ENCODE measurements at places on chromosomes 5 and 9. TPM values are rescaled to one million over a fixed set of nuclear protein-coding genes. Genes with fewer than 3 reads are reported as not detected.

The TYRP1 gene
- 0.67 TPM for total RNA-seq

The TLN1 gene
- 816 TPM for total RNA-seq

The PCDHGC4 gene
- 2.9 TPM for total RNA-seq

The PCDH12 gene
- 9.3 TPM for total RNA-seq

The SH3TC2 gene
- 0.93 TPM for total RNA-seq

The GGTA1 gene
- total RNA-seq: 3.8 TPM

The PCDHB12 gene
- 4.1 TPM for total RNA-seq

The ABCA2 gene
- total RNA-seq: 32.8 TPM

The DNAH5 gene
- total RNA-seq: 0.19 TPM

The CAMK4 gene
- 0.38 TPM for total RNA-seq

The PCDHGA11 gene
- total RNA-seq: 4.6 TPM

The SURF6 gene
- 11.5 TPM for total RNA-seq

DNA sequence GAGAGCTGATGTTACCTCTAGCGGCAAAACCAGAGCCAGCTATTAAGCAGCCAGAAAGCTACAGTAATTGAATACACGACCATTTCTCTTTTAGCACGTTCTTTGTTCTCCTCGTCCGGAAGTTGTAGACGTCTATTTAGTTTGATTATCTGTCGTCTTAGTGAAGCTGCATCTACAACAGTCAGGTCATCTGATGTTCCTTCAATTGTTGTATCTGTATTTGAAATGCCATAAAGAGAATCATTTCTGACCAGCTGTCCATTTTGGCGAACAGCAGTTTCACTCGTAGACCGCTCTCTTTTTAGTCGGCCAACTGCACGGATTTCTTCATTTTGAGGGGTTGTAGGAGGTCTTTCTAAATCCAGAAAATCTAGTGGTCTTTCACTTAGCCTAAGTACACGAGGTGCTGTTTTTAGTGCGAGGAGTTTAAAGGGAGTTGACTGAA, 12.6 kb downstream of the PDE6A start:
- DNase-seq: no peak

GRCh38 chr9:78363221-78363620, 66.3 kb downstream of the PSAT1 start:
- no peak for DNase-seq

- DNase-seq: no peak
Observed at GRCh38 chr5:39176759-39177630, 42.4 kb downstream of the FYB1 start.

- no peak for DNase-seq
Observed at GRCh38 chr5:93924628-93925027, 183.2 kb upstream of the POU5F2 start.

DNA sequence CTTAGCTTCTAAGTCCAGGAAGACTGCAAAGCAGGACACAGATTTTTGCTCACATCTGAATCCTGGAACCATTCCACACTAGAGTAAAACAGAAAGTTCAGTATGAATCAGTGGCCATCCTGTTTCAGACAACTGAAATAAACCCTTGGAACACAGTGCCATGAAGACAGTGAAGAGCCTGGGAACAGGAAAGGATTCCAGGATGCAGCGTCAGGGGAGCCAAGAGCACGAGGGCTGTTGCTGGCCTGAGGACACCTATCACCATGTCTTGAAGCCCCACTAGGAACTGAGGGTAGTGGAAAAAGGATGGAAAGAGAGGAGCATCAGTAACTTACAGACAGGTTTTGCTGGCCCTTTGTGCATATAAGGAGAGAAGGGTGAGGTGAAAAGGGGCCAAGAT, 115.3 kb upstream of the FSTL4 start:
- no peak for DNase-seq

DNA sequence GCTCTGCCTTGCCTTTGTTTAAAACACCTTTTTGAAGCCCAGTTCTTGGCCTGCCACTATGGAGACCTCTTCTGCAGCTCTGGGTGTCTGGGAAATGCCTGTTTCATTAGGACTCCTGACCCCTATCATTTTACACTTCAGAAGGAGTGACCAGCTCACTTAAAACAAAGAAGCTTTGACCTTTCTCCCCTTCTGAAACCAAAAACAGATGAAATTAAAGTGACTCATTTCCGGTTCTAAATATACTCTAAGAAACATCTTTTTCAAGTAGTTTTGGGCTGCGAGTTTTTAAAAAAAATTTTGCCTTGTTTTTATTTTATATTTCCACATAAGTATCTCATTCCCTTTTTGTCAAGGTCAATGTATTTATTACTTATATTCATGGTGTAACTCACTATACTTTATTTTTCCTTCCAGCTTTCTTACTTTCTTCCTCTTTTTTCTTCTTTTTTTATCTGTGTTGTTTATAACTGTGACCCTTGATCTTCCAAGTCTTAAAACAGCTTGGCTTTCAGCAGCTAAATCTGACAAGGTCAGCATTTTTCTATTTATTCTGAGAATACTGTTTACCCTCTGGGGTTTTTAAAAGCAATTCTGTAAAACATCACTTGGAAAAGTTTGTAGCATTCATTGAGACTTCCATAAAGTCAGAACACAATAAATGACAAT, 672.9 kb downstream of the NR2F1-AS1 start:
- DNase-seq: no peak

DNA sequence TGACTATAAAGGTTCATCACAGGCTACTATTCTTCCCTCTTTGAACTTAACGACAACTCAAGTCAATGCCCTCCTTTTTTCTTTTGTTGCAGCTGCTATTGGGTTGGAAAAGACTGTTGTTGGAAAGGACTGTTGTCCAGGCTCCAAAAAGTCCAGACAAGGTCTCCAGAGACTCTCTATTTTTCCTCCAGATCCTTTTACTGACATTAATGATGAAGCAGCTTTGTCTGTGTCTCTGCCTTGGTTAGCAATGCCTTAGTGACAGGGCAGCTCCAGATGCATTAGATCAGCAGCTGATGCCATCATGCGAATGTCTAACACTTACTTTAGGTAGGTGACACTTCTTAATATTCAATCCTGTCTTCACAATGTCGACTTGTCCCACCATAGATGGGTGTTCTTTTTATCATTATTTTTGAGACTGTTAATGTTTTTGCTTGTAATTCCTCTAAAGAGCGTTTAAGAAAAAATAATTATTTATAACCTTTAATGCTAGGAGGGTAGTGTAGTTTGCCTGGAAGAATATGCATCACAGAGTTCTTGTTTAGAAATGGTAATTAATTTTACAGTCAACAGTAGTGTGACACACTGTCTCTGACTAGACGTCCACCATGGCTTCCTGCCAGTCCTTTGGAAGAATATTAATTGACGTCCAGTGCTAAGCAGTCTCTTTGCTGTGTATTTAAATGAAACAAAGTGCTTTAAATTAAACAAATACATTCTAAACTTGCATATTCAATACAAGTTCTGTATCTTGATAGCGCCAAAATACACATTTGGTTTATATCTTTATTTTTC, 492.2 kb downstream of the NR2F1-AS1 start:
- DNase-seq: no peak

DNA sequence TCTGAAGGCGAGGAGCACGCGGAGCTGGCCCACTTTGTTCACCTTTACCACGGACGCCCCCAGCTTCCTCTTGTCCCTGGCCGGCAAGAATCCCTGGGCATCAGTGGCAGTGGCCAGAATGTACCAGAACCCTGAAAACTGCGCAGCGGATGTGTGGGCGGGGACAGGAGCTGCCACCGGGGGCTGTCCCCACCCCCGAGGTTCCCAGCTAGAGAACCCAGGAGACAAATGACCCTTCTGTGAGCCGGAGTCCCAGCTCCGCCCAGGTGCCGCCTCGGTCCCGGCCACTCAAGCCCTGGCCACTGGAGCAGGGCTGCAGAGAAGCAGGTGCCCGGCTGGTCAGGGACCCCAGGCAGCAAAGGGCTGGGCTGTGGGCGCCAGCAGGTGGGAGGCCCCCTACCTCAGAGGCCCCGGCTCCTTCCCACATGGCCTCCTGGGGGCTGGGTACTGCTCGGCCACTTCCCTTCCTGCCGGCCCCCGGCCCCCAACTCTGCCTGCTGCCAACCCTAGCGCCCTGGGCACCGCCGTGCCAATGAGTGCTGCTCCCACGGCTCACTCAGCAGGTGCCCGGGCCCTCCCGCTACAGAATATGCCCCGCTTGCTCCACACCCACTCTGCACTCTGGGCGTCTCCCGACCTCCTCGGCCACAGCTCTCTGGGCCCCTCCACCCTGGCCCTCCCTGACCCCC, 713 bp downstream of the LCN10 start:
- DNase-seq: no peak

DNA sequence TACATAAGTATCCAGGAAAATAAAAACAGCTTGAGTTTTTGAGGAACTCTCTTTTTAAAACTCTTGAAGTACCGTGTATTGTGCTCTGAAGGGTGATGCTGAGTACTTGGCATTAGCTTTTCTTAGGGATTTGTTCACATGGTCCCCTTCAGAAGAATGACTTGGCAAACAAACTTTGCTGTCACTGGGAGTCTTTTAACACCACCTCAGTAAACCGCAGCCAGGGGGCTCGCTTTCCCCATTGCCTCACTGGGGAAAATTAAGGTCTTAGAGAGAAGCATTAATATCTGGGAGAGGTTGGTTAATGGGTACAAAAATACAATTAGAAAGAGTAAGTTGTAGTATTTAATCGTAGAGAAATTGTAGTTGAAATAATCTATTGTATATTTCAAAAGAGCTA, 105.9 kb upstream of the DAP start:
- DNase-seq: no peak

DNA sequence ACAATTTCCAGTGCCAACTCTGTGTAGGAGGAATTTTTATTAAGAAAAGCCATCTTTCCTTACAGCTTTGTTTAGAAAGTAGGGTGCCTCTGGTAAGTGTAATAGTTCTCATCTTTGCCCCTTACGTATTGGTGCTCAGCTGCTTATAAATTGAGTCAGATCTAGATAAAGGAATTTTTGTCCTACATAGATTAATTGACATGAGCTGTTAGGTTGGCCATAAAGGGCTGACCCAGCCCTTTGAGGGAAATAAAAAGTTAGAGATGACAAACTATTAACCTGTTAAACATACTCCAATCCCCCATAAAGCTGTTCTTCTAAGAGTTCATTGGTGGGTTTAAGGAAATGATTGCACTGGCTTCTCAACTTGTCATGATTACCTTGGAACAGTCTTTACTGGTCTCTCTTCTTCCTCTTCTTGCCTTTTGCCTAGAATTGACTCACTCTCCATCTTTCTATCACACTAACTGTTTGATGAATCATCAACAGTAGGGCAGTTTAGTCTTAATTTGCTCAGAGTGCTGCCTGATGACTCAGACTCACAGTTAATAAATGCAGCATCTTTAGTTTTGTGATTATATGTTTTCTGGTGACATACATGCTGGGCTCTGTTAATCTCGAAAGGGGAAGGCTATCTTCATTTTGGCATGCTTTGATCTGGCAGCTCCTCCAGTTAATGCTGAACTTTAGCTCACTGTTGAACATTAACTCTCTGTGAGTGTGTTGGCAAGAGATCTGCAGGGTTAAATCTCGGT, 51.7 kb downstream of the ARHGAP26 start:
- DNase-seq: no peak

DNA sequence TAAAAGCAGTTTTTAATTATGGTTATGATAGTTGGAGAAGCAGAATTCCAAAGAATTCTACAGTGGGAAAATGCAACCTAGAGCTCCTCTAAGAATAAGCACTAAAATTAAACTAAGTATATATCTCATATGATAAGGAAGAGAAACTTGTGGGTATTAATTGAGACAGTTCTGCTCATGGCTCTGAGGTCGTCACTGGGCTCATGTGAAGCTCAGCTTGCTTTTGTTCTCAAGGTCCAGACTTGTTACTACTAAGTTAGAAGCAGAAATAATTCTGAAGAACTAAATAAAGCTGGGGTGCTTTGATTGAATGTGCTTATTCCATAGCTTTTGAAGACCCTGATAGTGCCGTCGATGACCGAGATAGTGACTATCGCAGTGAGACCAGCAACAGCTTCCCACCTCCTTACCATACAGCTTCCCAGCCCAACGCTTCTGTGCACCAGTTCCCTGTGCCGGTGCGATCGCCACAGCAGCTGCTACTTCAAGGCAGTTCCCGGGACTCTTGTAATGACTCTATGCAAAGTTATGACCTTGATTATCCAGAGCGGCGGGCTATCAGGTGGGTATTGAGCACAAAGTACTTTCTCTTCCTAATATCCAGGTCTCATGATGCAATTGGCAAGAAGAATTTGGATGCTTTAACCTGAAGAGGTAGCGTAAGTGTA, 133.7 kb downstream of the UNC13B start:
- DNase-seq: no peak

All from posterior vena cava (tissue), 2 donors.